ENCODE measurements at places on chromosomes 5 and 9. TPM values are rescaled to one million over a fixed set of nuclear protein-coding genes. Genes with fewer than 3 reads are reported as not detected.

GRCh38 chr9:134738869-134739659, 97.5 kb downstream of the COL5A1 start:
- DNase-seq = peak; percentile 52

Gene FOXD4L4
- 1.9 TPM for total RNA-seq

GRCh38 chr9:26399556-26399955, 493.0 kb downstream of the CAAP1 start:
- no peak for DNase-seq

DNA sequence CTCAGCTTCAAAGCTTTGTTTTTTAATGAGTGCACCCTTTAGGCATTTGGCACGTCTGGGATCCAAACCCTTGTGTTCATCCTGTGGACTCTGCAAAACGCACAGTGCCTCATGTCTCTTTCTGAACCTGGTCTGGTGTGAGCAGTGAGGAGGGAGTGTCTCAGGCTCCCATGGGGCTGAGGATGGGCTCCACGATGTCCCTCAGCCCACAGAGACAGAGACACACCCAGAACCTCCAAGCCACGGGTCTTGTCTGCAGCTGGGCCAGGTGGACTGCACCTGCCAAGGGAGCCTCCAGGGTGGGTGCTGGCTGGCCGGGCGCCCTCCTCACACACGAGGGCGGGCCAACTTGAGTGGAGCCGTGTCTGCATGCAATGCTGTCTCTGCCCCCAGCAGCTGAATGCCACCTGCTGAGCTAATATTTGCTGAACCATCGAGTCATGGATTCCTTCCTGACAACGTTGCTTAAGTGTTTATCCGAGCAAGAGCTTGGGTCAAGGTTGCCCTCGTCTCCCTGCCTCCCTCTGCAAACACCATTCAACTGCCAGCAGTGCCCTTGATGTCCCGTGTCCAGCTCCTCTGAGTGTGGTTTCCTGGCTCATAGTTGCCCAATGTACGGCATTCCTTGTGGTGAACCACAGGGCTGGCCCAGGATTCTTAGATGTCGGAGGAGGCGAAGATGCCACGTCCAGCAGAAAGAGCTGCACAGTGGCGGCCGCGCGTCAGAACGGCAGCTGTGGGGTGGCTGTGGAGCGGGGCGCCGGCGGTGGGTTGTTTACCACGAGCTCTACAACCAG, 31.4 kb upstream of the LPCAT1 start:
- no peak for DNase-seq

Gene MZB1
- 1.2 TPM for total RNA-seq

Gene NDOR1
- total RNA-seq = 0.72 TPM

- no peak for DNase-seq
These were observed 98.4 kb downstream of the LIX1 start for GRCh38 chr5:97044052-97044451.

GRCh38 chr9:25773805-25774204, 95.6 kb upstream of the TUSC1 start:
- DNase-seq = no peak

DNA sequence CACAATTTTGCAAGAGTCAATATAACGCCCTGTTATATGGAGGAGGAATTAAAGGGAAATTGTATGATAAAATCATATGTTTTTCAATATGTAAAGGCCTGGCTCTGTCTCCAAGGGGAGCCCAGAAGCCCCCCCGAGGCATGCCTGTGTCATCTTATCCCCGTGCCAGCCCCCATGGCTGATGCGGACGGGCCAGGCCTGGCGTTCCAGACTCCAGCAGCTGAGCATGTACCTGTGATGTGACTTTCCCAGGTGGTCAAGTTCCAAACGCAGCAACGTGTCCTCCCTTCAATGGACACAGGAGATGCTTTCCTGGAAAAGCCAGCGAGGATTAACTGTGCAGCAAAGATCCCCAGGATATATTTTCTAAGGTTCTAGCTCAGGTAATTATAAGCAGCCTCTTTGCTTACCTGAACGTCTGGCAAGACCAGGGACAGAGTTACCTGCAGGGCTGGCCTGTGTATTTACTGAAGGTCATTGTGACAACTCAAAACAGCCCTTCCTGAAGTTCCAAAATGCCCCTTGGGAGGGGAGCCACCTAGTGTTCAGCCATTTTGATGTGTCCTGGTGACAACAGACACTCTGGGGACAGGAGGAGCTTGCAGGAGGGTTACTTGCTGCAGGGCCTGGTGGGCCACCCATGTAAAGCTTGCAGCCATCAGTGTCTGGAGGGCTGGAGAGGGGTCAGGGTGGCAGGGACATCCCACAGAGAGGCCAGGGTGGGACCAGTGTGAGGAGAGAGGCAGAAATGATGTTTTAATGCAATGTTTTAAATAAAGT, 53.3 kb upstream of the RNU6ATAC start:
- DNase-seq = no peak

DNA sequence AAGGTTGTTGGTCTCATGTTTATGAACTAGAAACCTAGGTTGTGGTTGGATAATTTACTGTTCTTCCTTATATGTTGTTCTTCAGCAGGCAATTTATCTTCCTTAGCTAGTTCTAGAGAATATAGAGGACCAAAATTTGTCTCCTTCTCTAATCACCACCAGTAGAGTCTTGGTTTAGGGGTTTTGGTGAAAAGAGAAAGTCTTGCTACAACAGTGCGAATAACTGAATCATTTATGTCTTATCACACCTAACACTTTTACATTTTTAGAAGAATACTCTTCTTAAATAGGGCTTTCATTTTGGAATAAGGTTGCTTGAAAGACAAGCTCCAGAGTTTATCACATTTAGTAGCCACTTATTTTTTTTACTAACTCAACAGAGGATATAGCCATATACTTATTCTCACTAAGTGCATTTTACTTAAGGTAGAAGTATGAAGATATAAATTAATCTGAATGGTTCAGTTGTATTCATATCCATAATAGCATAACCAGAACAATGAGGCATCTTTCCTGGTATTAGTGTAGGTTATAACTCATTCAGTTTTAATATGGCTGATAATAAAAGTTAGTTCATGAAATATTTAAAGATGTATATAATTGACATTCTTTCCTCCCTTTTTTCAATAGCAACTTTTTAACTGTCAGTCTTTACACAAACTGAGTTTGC, 67.9 kb downstream of the ERBIN start:
- DNase-seq = no peak

GRCh38 chr5:124572971-124573370, 173.5 kb downstream of the ZNF608 start:
- DNase-seq = no peak

Gene DND1
- 0.96 TPM for total RNA-seq

Gene CDKN2B
- total RNA-seq = 38.5 TPM

GRCh38 chr9:94937214-94937903, 210.9 kb downstream of the AOPEP start:
- peak; percentile 89 for DNase-seq

Gene RIMOC1
- 13.7 TPM for total RNA-seq

Gene SLC34A3
- not detected for total RNA-seq

- no peak for DNase-seq
These were observed 44.4 kb upstream of the PSD2 start for GRCh38 chr5:139751236-139751635.
